ENCODE measurements at places on chromosomes 2 and 18. TPM values are rescaled to one million over a fixed set of nuclear protein-coding genes. Genes with fewer than 3 reads are reported as not detected.

DNA sequence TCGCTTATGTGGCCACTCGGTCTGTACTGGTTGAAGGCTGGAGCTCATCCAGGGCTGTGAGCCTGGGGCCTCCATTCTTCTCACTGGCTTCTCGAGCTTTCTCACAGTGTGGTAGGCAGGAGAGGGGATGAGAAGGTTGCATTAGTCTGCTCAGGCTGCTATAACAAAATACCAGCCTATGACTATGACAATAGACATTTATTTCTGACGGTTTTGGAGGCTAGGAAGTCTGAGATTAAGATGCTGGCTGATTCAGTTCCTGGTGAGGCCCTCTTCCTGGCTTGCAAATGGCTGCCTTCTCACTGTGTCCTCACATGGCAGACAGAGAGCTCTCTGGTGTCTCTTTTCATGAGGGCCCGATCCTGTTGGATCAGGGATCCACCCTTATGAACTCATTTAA lies 6.2 kb upstream of the STK25 start:
- no peak for DNase-seq

DNA sequence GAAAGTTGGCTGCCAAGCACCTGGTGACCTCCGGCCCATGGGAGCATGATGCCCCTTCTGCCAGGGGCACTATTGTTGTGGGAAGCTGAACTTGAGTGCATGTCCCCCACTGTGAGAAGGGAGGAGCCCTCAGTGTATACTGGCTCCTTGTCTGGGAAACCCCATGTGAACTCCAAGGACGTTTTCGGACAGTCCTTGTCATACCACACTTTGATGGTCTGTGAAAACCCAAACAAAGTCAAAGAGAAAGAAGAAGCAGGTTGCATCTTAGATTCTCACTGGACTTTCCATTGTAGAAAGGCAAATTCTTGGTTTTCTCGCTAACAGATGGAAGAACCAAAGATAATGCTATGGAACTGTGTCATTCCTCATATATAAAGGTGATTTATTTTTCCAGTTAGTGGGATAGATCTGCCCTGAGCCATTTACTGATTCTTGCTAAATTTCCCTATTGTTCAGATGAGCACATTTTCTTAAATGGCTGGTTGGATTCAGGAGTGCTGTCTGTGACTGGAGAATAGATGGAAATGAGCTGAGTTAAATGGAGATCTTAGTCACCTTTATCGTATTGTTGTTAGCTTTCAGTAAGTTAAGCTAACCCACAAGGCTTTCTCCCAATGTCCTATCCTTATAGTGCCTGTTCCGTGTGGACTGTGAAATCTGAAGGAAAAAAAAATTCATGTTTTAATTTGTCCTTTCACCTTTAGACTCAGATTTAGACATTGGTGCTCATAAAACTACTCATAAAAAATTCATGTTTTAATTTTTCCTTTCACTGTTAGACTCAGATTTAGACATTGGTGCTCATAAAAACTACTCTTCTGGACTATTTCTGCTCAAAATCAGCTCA lies 166.6 kb downstream of the ACTR3 start:
- no peak for DNase-seq

- no peak for DNase-seq
These were observed 198.2 kb downstream of the ZFP36L2 start for GRCh38 chr2:43028188-43028587.

- no peak for DNase-seq
These were observed 799 bp upstream of the KIF1A start for GRCh38 chr2:240820607-240821428.

GRCh38 chr2:45024600-45025291 lies 15.5 kb upstream of the SIX2 start:
- peak; percentile 76 for DNase-seq

The CAPN13 gene
- not detected for total RNA-seq
